ENCODE measurements at places on chromosomes 13 and 19.
A peak's percentile ranks its signal among the peaks of the same experiment; 100 is the strongest.

DNA sequence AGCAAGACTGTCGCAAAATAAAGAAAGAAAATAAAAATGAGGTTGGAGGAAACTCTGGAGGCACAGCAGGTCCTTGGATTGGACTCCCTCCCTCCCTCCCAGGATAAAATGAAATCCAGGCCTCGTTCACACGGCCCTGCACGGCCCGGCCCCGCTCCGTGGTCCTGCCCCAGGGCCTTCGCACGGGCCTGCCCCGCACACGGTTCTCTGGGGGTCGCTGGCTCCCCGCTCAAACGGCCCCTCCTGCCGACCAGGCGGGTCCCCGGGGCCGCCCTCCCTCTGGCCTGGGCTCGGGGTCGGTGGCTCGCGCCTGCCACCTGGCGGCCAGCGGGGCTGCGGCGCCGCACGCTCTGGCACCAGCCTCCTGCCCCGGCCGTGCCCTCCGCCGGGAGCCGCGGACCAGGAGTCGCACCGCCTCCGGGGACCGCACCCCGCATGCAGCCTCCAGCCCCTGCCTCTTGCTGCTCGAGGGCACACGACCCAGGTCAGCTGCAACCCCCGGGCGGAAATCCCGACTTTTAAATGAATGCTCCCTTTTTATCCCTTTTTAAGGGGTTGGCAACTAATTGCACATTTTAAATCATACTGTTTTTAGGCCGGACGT lies 1.5 kb upstream of the WDR18 start:
- peak overlapping the region; percentile 14 for H3K4me3 ChIP-seq
- peaks cover 3% of the 10 kb centered on the region for H3K4me1 ChIP-seq
- no peaks in the 10 kb centered on the region for H3K27me3 ChIP-seq
- DNase-seq: peak; percentile 56

DNA sequence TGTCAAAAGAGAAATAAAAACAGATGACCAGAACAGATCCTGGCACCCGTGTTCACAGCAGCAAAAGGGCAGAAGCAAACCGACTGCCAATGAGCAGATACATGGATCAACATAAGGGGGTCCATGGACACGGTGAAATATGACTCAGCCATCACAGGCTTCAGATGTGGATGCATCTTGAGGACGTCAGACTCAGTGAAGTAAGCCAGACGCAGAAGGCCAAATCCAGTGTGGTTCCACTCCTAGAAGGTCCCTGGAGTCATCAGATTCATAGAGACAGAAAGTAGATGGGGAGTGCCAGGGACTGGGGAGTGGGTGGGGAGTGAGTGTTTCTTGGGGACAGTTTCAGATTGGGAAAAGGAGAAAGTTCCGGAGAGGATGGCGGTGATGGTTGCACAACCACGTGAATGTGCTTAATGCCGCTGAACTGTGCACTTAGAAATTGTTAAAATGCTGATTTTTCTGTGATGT lies 28.8 kb upstream of the SEMA6B start:
- DNase-seq: no peak
- H3K4me3 ChIP-seq: no peak overlapping the region
- H3K27ac ChIP-seq: no peak overlapping the region
- H3K27me3 ChIP-seq: peaks cover 12% of the 10 kb centered on the region
- H3K36me3 ChIP-seq: no peaks in the 10 kb centered on the region
- H3K4me1 ChIP-seq: no peaks in the 10 kb centered on the region

- DNase-seq: no peak
- H3K27ac ChIP-seq: no peak overlapping the region
- no peaks in the 10 kb centered on the region for H3K36me3 ChIP-seq
These were observed 26.5 kb downstream of the MAN2B1 start for GRCh38 chr19:12639901-12640613.

- H3K27me3 ChIP-seq: no peaks in the 10 kb centered on the region
- no peaks in the 10 kb centered on the region for H3K36me3 ChIP-seq
- no peak overlapping the region for H3K4me3 ChIP-seq
- peaks cover 17% of the 10 kb centered on the region for H3K4me1 ChIP-seq
- peak overlapping the region; percentile 68 for H3K27ac ChIP-seq
- DNase-seq: no peak
These were observed 404.7 kb downstream of the IRS2 start for GRCh38 chr13:109381546-109382180.

GRCh38 chr19:34734537-34735103 lies 577 bp downstream of the ZNF181 start:
- peak overlapping the region; percentile 54 for H3K27ac ChIP-seq
- H3K4me1 ChIP-seq: no peaks in the 10 kb centered on the region
- peak overlapping the region; percentile 71 for H3K4me3 ChIP-seq
- no peaks in the 10 kb centered on the region for H3K27me3 ChIP-seq
- peaks cover 33% of the 10 kb centered on the region for H3K36me3 ChIP-seq
- DNase-seq: no peak

- no peaks in the 10 kb centered on the region for H3K36me3 ChIP-seq
- H3K4me3 ChIP-seq: no peak overlapping the region
- H3K4me1 ChIP-seq: no peaks in the 10 kb centered on the region
- no peak for DNase-seq
- H3K27me3 ChIP-seq: no peaks in the 10 kb centered on the region
These were observed 72.9 kb downstream of the NHLRC3 start for GRCh38 chr13:39111145-39111544.

DNA sequence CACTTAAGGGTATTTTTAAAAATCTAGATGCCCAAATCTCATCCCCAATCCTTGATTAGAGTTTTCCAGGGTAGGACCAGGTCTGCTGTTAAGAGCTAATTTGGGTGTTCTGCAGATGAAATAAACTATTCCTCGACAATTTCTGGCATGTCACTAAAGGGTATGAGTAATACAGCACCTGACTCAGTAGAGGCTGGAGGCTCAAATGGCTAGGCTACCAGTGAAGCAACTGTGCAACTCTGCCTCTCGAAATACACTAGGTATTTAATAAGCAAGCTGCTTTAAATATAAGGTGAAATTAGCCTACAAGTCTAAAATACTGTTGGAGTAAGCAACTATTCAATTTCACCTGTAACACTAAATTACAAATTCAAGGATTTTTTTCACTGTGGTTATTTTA lies 1.5 kb downstream of the RNF6 start:
- DNase-seq: no peak
- no peaks in the 10 kb centered on the region for H3K27me3 ChIP-seq
- H3K27ac ChIP-seq: peak overlapping the region; percentile 78
- H3K36me3 ChIP-seq: peaks cover 55% of the 10 kb centered on the region
- peaks cover 14% of the 10 kb centered on the region for H3K4me1 ChIP-seq

GRCh38 chr13:113616281-113616906 lies 31.8 kb downstream of the TFDP1 start:
- no peak overlapping the region for H3K4me3 ChIP-seq
- no peaks in the 10 kb centered on the region for H3K27me3 ChIP-seq
- H3K27ac ChIP-seq: no peak overlapping the region
